ENCODE measurements at places on chromosomes 5 and 9. TPM values are rescaled to one million over a fixed set of nuclear protein-coding genes. Genes with fewer than 3 reads are reported as not detected.

Gene PCDHGB2
- total RNA-seq: 1.2 TPM

GRCh38 chr9:72440992-72441847 is 76.2 kb upstream of the ZFAND5 start:
- no peak for DNase-seq

- peak; percentile 23 for DNase-seq
Measured at GRCh38 chr9:86500667-86501435, 146.6 kb upstream of the TUT7 start.

DNA sequence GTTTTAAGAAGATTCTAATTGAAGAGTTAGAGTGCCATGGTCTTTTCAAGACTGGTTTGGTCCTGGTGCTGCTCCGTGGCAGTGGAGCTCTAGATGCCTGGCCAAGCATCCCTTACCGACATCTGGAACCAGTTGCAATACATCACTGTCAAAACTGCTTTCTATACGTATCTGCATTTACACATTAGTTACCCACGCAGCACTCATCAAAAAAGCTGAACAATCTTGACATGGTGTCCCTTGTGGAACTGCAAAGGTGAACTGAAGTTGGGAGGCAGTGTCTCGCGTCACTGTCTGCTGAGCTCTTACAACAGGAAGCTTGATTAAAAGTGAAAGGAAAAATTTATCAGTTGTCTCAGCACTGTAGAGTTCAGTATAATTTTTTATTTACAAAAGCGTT is 82.6 kb downstream of the PBX3 start:
- no peak for DNase-seq

GRCh38 chr5:127770272-127770671 is 67.1 kb downstream of the CCDC192 start:
- no peak for DNase-seq

DNA sequence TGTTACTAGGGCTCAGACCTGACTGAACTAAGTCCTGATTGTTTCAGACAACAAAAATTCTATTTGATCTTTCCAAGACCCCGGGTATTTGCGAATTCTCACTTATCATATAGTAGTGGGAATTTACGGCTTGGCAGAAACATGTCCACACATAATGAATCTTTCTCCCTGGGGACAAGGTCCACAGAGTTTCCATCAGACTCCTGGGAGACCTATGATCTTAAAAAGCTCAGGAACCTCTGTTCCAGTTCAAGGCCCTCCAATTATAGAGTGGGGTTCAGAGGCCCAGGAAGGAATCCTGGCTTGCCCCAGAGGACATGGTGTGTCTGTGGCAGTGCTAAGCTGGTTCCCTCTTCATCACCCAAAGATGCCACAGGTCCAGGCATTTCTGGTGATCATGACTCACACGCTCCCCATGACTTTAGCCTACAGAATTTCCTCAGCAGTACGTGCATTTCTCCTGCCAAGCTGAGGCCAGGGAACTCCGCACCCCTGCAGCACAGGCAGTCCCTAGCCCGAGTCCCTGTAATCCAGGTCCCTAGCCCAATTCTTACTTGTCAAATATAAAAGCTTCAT is 12.6 kb downstream of the RAPGEF1 start:
- DNase-seq: no peak

DNA sequence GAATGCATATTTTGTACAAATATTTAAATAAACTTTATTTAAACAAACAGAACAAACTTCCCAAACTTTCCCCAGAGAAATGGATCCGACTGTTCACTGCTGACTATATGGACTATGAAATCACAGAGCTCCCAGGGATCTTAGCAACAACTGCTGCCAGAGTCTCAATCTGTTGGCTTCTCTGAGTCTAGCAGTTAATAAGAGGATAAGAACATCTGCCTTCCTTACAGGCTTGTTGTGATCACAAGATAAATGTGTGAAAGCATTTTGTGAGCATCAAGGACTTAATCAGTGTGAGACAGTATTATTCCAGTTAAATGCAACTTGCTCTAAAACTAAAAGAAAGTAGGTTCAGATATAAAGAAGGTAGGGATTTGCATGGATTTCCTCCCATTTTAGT is 31.4 kb upstream of the MYOT start:
- no peak for DNase-seq

- DNase-seq: no peak
Measured at GRCh38 chr5:51974834-51975233, 591.6 kb downstream of the ISL1 start.

DNA sequence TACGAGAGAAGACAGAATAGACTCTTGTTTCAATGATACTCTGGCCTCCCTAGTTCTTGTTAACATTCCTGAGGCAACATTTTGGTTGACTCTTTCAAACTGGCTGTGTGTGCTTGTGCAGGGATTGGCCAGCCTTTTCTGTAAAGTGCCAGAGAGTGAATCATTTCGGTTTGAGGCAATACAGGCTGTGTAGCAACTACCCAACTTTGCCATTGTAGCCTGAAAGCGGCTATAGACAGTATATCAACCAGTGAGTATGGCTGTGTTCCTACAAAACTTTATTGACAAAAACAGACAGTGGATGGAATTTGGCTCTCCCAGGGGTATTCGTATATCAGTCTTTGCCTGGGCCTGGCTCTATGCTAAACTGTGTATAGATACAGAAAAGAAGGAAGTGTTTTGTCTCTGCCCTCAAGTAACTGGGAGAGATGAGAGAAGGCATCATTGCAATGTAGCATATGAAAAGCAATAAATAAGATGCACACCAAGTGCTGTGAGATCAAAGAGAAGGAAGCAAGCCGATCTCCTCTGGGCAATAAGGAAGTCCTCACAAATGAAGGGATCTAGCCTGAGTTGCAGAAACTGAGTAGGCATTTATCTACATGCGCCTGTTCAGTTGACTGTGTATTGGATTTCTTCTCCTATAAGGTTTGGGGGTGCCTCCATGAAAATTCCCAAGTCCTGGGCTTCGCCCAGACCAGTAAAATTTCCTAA is 568.0 kb upstream of the KLF4 start:
- DNase-seq: peak; percentile 63

DNA sequence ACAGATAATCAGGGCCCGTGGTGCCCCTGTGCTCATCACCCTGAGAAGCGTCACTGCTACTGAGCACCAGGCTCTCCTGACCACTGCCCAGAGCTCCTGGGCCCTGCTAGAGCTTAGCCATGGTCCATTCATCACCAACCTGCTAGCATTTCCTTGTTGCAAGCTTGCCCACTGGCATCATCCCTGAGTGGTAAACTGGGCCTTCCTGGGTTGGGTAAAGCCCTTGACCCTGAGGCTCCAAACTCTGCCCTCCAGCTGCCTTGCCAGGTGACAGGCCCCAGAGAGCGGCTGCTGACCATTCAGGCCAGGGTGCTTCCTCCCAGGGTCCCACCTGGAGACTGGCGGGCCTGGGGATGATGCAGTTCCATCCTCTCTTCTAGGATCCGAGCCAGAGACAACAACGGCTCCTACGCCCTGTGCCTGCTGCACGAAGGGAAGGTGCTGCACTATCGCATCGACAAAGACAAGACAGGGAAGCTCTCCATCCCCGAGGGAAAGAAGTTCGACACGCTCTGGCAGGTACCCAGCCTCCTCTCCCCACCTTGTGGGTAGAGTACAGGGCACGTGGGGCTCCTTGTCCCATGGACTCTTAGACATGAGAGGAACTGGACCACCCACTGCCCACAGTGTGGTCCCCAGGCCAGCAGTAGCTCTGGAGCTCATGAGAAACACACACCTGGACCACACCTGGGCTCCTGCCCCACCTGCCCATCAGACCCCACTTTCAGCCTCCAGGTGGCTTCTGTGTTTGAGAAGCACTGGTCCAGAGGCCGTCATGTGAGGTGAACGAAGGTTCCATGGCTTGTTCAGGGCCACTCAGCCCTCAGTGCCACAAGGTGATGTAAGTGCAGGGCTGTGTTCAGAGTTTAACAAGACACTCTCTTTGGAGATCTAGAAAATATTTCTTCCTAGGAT is 60.5 kb downstream of the SYK start:
- DNase-seq: no peak

GRCh38 chr5:52859628-52860027 is 71.9 kb downstream of the ITGA1 start:
- DNase-seq: peak; percentile 38

GRCh38 chr9:37960631-37961030 is 56.7 kb upstream of the SLC25A51 start:
- no peak for DNase-seq

Gene GABRA6
- not detected for total RNA-seq

Gene ADAMTS2
- 2.3 TPM for total RNA-seq

DNA sequence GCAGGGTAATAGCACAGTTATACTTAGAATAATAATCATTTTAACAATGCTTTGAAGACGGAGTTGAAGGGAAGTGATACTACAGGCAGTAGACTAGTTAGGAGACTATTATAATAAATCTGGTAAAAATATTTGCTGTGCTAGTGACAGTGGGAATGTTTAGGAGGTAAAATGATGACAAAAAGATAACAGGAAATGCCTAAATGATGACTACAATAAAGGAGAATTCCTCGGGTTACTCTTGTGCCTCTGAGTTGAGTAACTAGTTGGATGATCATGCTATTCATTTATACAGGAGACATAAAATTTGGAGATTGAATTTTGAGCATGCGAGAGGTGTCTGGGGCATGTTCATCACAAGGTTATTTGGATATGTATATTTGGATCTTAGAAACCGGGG is 32.2 kb upstream of the PAM start:
- DNase-seq: no peak

DNA sequence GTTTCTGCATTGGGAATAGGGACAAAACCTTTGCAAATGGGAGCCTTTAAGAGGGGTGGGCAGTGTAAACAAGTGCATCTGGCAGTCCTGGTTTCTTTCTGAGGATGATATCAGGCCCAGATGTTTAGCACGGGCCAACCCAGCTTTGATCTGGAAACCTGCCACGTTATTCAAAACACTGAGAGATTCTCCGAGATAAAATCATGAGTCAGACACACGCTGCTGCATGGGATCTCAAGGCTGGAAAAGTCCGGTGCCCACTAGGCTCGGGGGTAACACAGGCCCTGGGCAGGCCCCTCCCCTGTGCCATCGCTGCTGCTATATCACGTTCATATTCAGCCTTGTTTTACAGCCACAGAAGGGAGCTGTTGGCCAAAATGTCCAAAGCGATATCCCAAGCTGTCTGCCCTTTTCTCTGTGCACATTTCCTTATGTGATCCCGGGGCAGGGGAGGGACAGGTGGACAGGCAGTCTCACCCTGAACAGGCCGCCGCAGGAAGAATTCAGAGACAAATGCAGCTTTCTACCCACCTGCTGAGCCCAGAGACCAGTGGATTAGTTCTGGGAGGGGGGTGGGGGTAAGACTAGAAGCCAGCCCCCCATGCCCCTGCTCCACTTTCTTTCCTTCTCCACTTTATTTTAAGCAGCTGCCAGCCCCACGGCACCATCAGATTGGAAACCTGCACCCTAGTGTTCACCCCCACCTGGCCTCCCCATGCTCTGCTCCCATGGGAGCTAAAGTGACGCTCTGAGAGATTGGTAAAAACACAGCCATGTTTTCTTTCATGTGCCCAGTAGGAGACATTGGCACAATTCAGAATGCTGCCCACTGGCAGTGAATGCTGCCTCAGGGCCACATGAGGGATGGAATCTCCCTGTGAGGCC is 63.1 kb downstream of the TMOD1 start:
- DNase-seq: peak; percentile 16
